ENCODE measurements at places on chromosomes 4 and X.

- DNase-seq = no peak
These were observed 763 bp downstream of the USP38 start for GRCh38 chr4:143185253-143186107.

GRCh38 chrX:139930916-139931645 is 1.8 kb downstream of the ATP11C start:
- no peak for DNase-seq

GRCh38 chr4:33722254-33722653 is 2522.1 kb downstream of the ARAP2 start:
- DNase-seq = no peak

DNA sequence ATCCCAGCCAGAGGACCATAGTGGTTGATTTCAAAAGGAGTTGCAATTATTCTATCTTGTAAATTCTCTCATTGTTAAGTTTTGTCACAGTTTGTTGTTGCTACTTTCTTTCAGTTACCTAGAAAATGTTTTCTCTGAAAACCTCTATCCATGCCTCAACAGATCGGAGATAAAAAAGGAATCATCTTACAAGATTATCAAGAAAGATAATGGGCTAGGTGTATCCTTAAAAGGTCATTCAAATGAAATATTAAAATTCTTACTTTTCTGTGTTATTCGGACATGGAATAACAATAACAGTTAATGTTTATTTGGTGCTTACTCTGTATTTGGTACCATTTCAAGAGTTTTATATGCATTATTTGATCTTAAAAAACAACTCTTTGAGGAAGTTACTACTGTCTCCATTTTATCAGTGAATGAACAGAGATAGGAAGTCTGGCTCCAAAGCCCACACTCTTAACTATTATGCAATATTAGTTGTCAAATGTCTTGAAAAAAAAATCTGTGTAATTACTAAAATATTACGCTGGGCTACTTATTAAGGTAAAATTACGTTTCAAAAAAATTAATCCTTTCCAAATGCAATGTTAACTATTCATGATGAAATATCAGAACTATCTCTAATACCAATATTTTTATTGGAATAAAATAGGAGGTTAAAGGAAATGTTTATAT is 97.5 kb downstream of the SNCA start:
- no peak for DNase-seq

Data from NCI-H2171 (cell line).